A549 treated with GW870086 at 1 μM for 4 hours (cell line): ENCODE measurements at places on chromosomes 12 and 14. TPM values are rescaled to one million over a fixed set of nuclear protein-coding genes. Genes with fewer than 3 reads are reported as not detected.

Gene OVCH1
- total RNA-seq: not detected in 5 replicates

Gene BORCS5
- 7.5 to 10.8 TPM (median 10.1 TPM) in 5 replicates for total RNA-seq

Gene SLC17A8
- total RNA-seq: 0.03 TPM in 1 of 5 replicates, not detected in the others

Gene IL31
- not detected in 5 replicates for total RNA-seq

Gene LMNTD1
- total RNA-seq: not detected in 5 replicates

Gene SERPINA9
- total RNA-seq: not detected in 5 replicates

Gene CABP1
- total RNA-seq: 0.15 to 0.46 TPM (median 0.21 TPM) in 5 replicates
